ENCODE measurements at places on chromosomes 6 and 20.
A peak's percentile ranks its signal among the peaks of the same experiment; 100 is the strongest.

- no peak for DNase-seq
Observed at GRCh38 chr6:115832786-115833185, 227.9 kb downstream of the FRK start.

DNA sequence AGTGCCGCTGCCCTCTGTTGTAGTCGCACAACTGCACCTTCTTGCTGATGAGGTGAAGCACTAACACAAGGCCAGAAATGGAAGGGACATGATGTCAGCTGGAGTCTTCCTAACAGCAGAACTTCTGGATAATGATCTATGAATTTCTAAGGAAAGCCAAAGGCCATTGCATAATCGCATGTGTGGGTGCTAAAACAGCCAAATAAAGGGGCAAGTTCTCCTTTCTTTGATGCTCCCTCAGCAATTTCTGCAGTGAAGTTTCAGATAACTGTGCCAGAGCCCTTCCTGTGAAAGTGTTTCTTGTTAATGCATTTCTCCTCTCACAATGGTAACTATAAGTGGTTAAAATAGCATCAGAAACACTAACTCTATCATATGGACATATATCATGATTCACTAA lies 8.0 kb upstream of the F13A1 start:
- no peak for DNase-seq

GRCh38 chr6:21767891-21768648 lies 174.5 kb downstream of the SOX4 start:
- no peak for DNase-seq

GRCh38 chr6:34792605-34793500 lies 970 bp downstream of the BLTP3A start:
- DNase-seq, result peak; percentile 6

- no peak for DNase-seq
Observed at GRCh38 chr6:54892831-54893230, 46.3 kb downstream of the FAM83B start.

- DNase-seq, result peak; percentile 29
Observed at GRCh38 chr6:130848945-130849344, 21.7 kb downstream of the SMLR1 start.

- no peak for DNase-seq
Observed at GRCh38 chr6:129643176-129643575, 66.8 kb downstream of the ARHGAP18 start.

- DNase-seq, result no peak
Observed at GRCh38 chr6:163985040-163985439, 570.5 kb downstream of the QKI start.

- no peak for DNase-seq
Observed at GRCh38 chr20:57712851-57713504, 3.2 kb upstream of the PMEPA1 start.

DNA sequence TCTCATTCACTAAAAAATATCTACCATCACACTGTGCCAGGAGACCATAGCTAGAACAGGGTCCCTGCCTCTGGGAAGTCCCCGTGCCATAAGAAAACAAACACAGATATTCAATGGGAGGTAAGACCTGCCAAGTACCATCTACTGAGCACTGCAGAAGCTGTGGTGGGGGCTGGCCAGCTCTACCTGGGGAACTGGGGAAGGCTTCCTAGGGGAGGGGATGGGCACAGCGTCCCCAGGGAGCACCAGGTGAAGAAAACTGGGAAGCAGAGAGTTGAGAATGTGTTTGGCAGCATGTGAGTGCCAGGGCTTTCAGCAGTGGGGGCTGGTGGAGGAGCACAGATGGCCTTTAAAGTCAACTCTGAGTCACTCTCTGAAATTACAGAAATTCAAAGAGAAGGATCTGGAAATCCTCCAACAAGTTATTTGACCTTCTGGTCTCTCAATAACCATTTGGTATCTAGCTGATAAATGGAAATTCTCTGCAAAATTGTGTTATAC lies 85.2 kb downstream of the SHLD1 start:
- no peak for DNase-seq

- DNase-seq, result no peak
Observed at GRCh38 chr20:54433636-54434035, 41.8 kb upstream of the DOK5 start.

GRCh38 chr20:38286586-38287531 lies 17.1 kb upstream of the BPI start:
- DNase-seq, result no peak

GRCh38 chr6:116471531-116471930 lies 10.4 kb downstream of the CALHM6 start:
- DNase-seq, result no peak

- DNase-seq, result no peak
Observed at GRCh38 chr6:29558439-29559079, 973 bp downstream of the UBD start.

- DNase-seq, result no peak
Observed at GRCh38 chr6:170459451-170459850, 93.7 kb downstream of the PSMB1 start.

DNA sequence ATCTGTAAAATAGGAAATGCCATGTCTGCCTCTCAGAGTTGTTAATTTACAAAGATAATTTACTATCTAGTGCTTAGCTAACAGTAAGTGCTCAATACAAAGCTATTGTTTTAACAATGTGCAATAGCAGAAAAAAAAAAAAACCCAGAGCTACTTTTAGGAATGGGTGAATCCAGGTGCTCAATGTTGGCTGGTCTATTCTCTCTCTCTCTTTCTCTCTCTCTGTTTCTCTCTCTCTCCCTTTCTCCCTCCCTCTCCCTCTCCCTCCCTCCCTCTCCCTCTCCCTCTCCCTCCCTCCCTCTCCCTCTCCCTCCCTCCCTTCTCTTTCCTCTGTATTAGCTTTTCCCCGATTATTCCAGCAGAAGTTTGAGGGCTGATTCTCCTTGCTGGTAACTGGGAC lies 14.0 kb downstream of the PDRG1 start:
- no peak for DNase-seq

DNA sequence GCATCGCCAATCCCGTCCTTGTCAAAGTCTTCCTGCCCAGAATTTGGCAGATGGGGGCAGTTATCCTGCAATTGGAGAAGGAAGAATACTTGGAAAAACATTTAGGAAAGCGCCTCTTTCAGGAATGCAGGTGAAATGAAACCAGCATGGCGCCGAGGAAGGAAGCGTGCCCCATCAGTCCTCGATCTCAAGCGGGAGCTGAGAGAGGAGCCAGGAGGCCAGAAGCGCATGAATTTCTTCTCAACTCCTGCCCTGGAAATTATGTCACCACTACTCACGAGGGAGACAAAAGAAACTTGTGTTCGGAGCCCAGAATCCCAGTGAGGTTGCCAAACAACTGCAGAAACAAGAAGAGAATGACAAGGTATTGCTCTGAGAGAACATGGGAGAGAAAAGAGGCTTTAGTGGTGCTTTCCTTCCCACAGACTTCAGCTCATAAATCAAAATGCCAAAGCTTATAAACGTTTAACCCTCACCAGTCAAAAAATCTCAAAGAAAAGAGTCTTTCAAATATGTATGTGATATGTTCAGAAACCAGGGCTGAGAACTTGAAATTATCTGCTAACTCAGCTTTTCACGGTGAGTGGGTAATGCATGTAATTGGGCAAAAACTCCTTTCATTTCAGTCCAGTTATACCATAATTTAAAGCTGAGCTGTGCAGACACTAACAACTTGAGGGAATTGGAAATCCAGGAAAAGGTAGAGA lies 23.9 kb downstream of the THBS2 start:
- DNase-seq, result no peak

DNA sequence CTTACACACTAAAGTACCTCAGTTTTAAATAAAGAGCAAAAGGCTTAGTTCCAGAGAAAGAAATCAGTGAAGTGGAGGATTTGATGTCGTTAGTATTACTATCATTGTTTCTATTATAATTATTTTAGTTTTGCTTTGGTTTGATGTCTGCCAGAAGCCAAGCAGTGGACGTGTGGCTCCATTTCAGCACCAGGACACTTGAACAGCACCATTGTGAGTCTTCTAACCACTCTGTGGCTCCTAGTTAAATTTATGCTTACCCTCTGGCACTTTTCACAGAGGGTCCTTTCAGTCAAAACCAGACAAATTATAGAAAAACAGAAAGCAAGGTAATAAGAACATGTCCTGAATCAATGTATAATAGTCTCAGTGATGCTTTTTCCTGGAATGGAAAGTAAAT lies 3.4 kb downstream of the COL9A1 start:
- no peak for DNase-seq

GRCh38 chr20:25984933-25985332 lies 288.3 kb upstream of the ZNF337 start:
- no peak for DNase-seq

- no peak for DNase-seq
Observed at GRCh38 chr20:35339007-35339406, 46.8 kb upstream of the FAM83C start.

- no peak for DNase-seq
Observed at GRCh38 chr20:4838526-4838925, 116.8 kb downstream of the PRND start.

GRCh38 chr6:140736231-140736630 lies 1361.8 kb upstream of the CITED2 start:
- DNase-seq, result no peak

DNA sequence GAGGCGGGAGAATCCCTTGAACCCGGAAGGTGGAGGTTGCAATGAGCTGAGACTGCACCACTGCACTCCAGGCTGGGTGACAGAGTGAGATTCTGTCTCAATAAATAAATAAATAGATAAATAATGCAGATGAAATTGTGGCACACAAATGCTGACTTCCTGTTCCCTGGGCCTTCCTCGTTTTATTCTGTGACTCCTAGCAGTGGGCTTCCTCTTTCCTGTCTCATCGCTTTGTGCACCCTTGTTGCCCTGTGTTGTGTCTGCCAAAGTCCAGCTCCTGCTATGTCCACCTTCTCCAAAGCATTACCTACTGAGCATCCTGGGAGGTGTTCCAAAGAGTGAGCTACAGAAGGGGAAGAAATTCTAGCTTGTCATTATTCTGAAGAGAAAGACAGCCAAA lies 100.2 kb upstream of the TIAM2 start:
- no peak for DNase-seq

DNA sequence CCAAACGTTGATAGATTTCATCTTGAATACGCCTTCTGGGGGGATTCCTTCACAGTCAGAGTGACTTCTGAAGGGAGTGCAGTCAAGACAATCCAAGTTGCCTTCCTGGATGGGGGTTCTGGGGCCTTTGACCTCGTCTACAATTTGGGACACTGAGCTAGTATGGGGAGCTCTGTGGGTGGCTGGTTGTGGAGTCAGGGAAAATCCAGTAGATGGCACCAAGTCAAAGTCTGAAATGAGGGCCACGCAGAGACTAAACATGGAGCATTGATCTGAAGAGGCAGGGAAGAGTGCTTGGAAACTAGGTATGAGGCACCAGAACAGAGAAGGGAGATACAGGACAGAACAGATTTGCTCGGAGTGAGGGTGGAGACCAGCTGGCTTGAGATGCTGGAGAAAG lies 43.6 kb upstream of the CCN6 start:
- no peak for DNase-seq

DNA sequence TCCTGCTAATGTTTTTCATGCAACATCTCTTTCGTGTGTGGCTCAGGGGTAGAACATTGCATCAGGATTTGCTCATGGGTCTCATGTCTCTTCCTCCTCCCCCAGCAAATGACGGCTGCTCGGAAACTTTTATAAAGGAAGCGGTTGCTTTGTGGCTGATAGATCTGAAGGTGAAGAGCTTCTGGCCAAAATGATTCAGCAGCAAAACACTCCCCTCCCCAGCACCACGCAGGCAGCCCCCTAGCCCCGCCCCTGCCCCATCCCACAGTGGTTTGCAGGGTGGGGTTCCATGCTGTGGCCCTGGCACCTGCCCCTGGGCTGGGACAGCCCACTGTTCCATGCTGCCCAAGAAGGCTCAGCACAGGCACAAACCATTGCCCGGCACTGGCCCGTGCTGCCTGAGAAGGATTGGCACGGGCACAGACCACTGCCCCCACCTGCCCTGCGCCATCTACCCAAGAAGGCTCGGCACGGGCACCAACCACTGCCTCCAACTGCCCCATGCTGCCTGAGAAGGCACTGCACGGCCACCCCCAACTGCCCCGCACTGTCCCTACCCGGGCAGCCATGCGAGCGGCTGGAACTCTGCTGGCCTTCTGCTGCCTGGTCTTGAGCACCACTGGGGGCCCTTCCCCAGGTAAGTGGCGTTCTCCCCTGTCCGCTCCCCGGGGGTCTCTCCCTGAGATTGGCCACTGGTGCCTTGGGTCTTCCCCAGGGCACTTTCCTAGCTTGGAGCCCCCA lies at the start of gene CST7:
CST7 (plus strand) TSS at position 331 of the 741 bp plus-strand sequence; CDS start at position 568, 237 bp downstream.
- peak; percentile 81 for DNase-seq

DNA sequence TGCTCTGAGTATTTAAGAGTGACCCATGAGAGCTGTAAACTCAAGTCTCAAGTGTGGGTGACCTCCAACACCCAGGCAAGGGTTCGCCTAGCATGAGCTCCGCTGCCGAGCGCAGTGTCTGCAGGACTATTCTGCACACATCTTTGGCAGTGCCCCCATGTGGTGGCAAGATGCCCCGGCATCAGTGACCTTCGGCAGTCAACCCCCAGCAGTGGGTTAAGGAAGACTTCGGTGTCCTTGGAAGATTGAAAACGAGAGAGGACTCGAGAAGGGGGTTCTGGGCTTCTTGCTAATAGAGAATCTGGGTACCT lies 43.1 kb downstream of the RBM38 start:
- no peak for DNase-seq

DNA sequence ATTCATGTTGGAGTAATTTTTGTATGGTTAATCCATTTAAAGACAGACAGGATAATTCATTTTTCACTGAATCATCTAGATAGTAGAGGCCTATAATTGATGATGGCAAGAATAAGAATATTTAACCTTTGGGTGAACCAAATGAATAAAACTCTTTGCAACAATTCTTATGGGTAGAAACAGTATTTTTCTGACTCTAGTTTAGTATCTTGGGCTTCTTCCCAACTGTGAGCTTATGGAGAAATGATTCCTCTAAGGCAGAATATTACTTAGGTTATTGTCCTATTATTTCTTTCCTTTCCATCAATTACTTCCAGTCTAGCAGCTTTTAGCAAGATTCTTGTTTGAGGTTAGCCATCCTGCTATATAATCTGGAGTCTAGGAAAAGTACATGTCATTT lies 734.9 kb upstream of the FLRT3 start:
- DNase-seq, result no peak

DNA sequence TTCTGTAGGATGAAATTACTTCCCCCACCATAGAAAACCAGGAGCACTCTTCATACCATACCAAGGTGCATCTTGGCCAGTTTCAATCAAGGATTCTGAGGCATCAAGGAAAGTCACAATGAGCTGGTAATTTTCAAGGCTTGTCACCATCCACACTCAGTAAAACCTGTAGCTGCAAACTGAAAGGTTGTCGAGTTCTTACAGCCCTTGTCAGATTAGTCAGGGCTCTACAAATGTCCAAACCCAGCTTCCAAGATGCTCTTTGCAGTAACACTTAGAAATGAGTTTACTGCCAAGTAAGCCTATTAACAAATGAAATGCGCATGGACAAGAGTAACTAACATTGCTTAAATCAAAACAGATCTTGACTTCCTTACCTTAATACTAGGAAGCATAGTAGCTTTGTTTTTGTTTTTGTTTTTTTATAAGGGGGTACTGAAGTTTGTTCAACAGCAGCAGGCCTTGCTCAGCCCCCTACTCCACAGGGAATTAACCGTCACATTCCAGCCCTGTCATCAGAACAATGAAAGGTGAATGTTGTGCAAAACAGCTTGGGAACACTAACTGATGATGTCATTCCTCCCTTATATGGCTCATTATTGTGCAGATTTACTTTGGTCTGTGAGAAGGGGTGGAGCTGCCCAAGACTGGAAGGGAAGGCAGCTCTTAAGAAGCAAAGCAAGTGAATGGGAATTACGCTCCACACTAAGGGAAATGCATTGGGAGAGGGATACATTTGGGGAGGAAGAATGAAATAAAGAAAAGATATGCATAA lies 49.9 kb upstream of the TMEM30A start:
- DNase-seq, result no peak

- DNase-seq, result no peak
Observed at GRCh38 chr6:12595161-12595811, 121.3 kb upstream of the PHACTR1 start.

All from activated T-helper 1 cell treated with anti-CD3 and anti-CD28 coated beads, Interleukin-12 subunit alpha, Interleukin-12 subunit beta, Interleukin-2, Interleukin-4 antibody, amounts not matched to agents 30 ng/mL and 10 ng/mL and 1 ng/mL, durations not matched to agents 14 hours and 24 hours and 36 hours (primary cell).